Endothelial cell of umbilical vein (primary cell): ENCODE measurements at places on chromosomes 4 and X. TPM values are rescaled to one million over a fixed set of nuclear protein-coding genes. Genes with fewer than 3 reads are reported as not detected.

XAGE2 gene
- total RNA-seq, result not detected in 2 replicates

SPATA4 gene
- not detected in 2 replicates for total RNA-seq

DCX gene
- not detected in 2 replicates for total RNA-seq

RPS6KA6 gene
- 0.69 and 0.83 TPM in 2 replicates for total RNA-seq

MAGEA11 gene
- total RNA-seq, result not detected in 2 replicates

C4orf36 gene
- 0.66 TPM in 1 of 2 replicates, not detected in the other for total RNA-seq

ADRA2C gene
- total RNA-seq, result 0.40 TPM in 1 of 2 replicates, not detected in the other

RIPPLY1 gene
- not detected in 2 replicates for total RNA-seq

GYPE gene
- total RNA-seq, result not detected in 2 replicates
